ENCODE measurements at places on chromosomes 2 and 18. TPM values are rescaled to one million over a fixed set of nuclear protein-coding genes. Genes with fewer than 3 reads are reported as not detected.

The UPP2 gene
- total RNA-seq: not detected

The HRH4 gene
- not detected for total RNA-seq

The GPR17 gene
- not detected for total RNA-seq

The KIAA2012 gene
- not detected for total RNA-seq

GRCh38 chr2:126676221-126677175 lies 20.5 kb downstream of the GYPC start:
- DNase-seq: no peak

DNA sequence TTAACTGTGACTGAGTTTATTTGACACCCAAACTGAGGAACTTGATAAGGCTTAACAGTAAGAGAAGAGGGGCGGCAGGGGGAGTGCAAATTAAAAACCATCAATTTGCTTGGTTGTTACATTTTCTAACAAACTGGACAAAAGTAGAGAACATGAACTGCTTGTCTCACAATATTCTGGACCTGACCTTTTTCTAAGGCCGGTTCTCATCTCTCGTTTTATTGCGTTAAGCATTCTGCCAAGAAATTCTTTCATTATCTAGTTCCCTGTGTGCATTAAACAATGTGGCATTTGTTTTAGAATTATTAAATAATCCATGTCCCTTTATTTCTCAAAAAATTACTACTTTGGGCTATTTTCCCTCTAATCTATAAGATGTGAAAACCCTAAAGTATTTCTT lies 565.2 kb upstream of the PKDCC start:
- DNase-seq: no peak

DNA sequence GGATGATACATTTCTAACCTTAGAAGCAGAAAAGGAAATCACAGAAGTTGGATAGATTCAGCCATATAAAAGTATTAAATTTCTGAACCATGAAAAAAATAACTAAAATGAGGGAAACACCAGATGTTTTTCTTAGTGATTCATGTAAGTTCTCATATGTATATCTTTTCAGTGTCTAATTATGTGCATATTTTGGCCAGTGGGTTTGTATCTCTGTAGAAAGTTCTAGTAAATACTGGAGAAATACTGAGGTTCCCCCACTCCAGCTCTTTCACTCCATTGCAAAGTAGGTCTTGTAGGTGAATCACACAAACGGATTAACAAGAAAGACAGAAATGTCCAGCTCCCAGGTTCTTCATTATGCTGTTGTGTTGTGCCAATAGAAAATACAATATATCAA lies 222.3 kb downstream of the NEDD4L start:
- DNase-seq: no peak

DNA sequence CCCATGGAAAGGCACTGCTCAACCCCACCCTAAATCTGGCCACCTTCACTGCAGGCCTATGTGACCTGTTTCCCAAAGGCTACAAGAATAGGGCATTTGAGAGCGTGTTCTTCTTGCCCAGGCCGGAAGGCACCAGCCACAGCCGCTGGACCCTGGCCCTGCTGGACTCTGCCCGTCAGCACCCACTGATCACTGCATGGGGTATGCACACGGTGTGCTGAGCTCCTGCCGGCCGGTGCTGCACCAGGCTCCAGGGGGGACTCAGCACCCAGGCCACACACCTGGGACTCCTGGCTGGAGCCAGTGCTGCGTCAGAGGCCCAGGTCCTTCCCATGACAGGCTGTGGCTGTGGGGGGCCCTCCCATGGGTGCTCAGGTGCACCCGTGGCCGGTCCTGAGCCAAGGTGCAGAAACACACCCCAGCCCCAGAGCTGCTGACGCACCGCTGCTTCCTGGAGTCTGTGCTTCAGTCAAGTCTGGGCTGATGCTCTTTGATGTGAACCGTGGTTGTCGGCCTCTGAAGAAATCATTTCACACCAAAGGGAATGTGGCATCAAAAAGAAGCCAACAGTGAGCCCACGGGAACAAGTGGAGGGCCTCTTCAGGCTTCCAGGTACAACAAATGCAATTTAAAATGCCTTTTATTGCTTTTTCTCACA lies 6.5 kb downstream of the KCNG2 start:
- DNase-seq: no peak

- no peak for DNase-seq
Measured at GRCh38 chr2:168685600-168686451, 116.6 kb upstream of the NOSTRIN start.

DNA sequence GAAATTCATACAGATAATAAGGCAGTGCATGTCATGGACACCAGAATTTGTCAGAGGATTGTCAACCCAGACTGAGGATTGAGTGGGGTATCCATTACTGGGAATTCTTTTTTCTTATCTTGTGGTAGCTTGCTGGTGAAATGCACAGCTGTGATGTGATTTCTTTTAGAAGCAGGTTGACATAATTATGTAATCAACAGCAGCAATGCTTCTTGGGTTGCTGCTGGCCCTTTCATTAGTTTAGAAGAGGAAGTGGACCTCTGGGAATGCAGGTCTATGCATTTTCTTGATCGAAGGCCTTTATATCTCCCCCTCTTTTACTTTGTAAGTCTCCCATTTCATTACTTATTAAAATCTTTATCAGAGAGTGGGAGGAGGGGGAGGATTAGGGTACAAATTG lies 319.9 kb downstream of the AGPS start:
- DNase-seq: no peak

- no peak for DNase-seq
Measured at GRCh38 chr2:19864381-19864780, 37.4 kb downstream of the TTC32 start.

- no peak for DNase-seq
Measured at GRCh38 chr18:63331105-63331504, 11.5 kb upstream of the BCL2 start.

DNA sequence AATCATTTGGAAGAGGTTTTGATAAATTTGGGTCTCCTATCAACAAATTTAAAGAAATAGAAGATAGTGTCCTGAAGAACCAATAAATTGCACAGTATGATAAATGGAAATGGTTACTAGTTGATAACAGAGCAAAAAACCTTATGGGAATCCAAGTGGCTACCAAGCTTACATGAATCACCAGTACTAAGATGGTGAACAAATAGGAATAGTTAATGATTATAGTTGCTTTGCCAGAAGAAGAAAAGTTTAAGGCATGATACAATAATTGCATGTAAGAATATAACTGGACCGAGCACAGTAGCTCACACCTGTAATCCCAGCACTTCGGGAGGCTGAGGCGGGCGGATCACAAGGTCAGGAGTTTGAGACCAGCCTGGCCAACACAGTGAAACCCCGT lies 19.6 kb upstream of the INO80D start:
- DNase-seq: no peak
